SK-N-SH (cell line): ENCODE measurements at places on chromosomes 13 and 19.
A peak's percentile ranks its signal among the peaks of the same experiment; 100 is the strongest.

DNA sequence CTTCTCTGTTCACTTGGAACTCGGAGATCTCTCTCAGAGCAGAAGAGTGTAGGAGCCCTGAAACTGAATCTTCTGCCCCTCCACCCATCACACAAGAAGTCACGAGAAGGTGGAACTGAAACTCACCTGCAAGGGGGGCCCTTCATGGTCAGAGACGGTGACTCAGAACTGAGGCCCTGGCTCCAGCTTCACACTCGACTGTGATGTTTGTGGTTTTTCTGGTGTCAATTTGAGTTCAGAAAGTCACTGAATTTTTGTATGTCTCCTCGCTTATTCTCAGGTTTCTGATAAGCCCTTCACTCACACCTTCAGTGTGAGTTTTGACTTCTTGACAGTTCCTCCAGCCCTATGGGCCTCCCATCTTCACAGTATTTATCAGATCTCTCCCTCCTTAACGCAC, 23.1 kb downstream of the SIGLEC5 start:
- no peak for DNase-seq

DNA sequence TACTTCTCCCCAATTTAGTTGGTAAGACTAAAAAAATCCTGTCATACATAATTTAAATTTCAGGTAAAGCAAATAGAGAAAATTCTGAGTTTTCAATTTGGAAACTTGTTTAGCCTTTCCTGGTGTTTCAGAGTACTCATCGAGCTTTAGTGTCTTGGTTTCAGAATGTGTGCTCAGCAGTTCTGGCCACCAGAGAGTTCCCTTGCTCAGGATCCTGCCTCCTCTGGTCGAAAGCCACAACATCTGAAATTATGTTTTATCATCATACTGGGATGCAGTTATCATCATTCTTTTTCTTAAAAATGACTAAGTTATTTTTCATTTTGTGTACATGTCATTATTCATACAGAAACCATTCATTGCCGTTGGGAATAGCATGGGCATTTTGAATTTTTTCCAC, 263.2 kb upstream of the SPRY2 start:
- no peak for DNase-seq

- no peak for DNase-seq
Observed at GRCh38 chr13:93309886-93310523, 83.4 kb downstream of the GPC6 start.

- no peak for DNase-seq
Observed at GRCh38 chr19:48695743-48696352, at the start of gene FUT2. Gene FUT2, plus strand, starts transcription at chr19:48695971. Its CDS starts 6,986 bp downstream, at chr19:48702957.

DNA sequence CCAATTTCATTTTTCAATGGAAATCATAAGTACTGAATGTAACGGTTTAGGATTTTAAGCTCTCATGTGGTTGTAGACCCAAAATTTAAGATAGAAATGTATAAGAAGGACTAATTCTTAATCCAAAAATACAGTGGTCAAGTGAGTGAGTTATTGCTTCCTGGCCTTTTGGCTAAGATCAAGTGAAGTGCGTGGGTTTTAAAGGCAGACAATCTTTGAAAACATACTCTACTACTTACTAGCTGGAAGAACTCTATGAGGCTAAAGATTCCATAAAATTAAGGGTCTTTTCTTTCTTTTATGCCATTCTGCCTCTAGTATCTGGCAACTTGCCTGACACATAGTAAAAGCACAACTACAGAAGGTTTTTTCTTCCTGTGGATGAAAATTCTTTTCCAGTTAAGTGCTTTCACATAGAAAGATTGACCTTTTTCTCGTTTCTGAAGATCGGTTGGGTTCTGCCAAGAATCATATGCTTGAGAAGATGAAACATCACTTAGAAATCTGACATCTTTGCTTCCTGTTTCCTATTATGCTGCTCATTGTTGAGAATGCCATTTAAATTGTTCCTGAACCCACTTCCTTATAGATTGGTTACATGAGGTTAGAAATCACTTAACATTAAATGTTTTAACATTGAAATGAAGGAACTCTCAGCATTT, 26.4 kb upstream of the SCEL start:
- no peak for DNase-seq

DNA sequence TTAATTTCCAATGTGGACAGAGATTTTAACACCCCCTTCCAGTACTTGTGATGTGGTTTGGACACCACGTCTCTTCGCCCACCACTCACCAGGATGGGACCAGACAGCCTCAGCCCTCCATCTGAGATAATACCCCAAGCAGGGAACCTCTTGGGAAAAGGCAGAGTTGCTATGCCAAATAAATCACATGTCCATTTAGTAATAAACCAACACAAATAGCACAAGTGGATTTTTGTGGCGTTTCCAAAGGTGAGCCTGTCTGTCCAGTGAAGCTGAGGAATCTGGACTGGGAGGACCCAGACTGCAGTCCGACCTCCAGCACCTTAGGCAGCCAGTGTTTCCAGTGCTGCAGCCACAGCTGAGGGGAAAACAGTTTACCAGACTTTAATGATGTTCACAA, 34.1 kb upstream of the GAS6 start:
- DNase-seq, result no peak

GRCh38 chr19:58571575-58571947, 1.6 kb downstream of the MZF1 start:
- DNase-seq, result no peak

DNA sequence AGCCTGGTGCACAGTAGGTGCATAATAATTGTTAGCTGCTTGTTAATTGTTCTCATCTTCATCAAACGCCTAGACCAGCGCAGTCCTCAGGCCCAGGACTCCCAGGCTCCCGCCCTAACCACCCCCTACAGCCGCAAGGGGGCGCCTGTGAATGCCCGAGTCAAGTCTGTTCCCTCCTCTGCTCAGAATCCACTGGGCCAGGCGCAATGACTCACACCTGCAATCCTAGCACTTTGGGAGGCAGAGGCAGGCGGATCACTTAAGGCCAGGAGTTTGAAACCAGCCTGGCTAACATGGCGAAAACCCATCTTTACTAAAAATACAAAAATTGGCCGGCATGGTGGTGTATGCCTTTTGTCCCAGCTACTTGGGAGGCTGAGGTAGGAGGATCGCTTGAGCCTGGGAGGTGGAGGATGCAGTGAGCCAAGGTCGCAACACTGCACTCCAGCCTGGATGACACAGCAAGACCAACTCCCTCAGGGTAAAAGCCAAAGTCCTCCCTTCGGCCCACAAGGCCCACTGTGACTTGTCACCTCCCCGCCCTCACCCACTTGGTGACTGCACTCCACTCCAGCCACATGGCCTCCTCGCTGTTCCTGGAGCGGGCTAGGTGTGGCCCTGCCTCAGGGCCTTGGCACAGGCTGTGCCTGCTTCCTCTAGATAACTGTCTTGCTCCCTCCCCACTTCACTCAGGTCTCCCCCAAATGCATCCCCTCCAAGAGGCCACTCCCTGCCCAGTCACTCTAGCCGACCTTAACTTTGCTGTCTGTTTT, 9.1 kb downstream of the ZNF653 start:
- peak; percentile 88 for DNase-seq

- DNase-seq, result no peak
Observed at GRCh38 chr13:102771298-102772041, 2.1 kb downstream of the TEX30 start.

- DNase-seq, result no peak
Observed at GRCh38 chr19:33304760-33305647, 2.7 kb upstream of the CEBPA start.

- DNase-seq, result no peak
Observed at GRCh38 chr13:73924607-73925006, 209.6 kb downstream of the KLF12 start.

DNA sequence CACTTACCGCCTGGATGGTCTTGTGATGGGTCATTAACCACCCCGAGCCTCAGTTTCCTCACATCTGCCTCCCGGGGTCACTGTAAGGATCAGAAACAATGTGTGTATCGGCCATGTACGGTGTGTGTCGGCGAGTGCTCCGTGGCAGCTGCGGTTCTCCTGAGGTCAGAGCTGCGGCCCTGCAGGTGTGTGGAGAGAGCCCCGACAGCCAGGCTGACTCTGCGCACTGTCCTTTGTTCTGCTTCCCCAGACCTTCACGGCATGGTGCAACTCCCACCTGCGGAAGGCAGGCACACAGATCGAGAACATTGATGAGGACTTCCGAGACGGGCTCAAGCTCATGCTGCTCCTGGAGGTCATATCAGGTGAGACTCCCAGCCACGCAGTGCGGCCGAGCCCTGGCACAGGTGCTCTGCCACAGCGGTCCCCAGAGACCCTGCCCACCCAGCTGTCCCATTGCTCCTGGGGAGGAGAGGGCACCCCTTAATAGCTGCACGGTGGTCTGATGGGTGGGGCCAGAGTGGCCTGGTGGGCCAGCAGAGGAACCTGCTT, 43.8 kb downstream of the CAPN12 start:
- DNase-seq, result no peak

DNA sequence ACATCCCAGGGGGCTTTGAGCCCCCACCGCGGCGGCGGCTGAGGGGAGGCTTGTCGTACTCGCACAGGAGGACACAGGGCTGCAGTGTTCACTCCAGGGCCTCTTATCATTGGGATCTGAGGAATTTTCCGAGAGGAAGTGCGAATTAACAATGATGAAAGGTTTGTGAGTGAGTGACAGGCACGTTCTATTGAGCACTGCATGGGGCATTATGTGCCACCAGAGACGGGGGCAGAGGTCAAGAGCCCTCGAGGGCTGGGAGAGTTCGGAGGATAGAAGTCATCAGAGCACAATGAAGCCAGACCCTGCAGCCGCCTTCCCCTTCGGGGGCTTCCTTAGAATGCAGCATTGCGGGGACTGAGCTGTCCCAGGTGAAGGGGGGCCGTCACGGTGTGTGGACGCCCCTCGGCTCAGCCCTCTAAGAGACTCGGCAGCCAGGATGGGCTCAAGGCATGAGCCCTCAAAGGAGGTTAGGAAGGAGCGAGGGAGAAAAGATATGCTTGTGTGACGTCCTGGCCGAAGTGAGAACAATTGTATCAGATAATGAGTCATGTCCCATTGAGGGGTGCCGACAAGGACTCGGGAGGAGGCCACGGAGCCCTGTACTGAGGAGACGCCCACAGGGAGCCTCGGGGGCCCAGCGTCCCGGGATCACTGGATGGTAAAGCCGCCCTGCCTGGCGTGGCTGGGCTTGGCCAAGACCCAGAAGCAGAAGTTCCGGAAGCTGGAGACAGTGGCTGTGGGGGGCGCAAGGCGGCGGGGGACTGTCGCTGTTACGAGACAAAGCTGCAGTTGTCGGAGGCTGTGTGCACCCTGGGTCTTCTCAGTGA, 53.9 kb downstream of the MCF2L start:
- no peak for DNase-seq

GRCh38 chr19:12092065-12092867, 27.7 kb downstream of the ZNF844 start:
- no peak for DNase-seq

DNA sequence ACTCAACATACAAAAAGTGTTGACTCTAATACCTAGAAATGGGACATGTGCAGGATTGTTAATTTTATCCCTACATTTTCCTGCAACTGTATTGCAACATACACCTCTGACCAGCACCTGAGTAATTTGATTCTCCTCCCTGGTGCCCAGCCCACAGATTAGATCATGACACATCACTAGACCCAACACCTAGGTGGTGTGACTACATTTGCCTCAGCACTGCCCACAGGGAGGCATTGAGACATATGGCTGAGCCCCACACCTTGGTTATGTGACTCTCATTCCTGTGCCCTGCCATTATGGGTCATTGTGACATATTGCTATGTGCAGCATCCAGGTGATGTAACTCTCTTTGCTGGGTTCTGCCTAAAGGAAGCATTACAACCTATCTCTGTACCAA, 13.2 kb upstream of the ZNF254 start:
- no peak for DNase-seq

DNA sequence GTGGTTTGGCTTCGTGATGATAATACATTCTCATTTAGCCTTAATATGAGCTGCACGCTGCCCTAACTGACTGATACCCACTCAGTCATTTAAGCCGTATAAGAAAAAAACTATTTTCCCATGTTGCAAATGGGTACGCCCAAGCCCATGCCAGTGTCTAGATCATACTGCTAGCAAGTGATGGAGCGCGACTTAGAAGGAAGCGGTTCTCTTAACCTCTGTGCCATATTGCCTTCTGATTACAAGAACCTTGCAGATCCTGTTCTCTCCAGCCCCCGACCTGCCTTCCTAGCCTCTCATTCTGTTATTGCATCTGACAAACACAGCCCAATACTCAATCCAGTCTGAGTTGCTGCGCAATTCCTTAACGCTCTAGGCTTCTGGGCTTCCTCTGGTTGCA, 603 bp downstream of the GPALPP1 start:
- peak; percentile 22 for DNase-seq

DNA sequence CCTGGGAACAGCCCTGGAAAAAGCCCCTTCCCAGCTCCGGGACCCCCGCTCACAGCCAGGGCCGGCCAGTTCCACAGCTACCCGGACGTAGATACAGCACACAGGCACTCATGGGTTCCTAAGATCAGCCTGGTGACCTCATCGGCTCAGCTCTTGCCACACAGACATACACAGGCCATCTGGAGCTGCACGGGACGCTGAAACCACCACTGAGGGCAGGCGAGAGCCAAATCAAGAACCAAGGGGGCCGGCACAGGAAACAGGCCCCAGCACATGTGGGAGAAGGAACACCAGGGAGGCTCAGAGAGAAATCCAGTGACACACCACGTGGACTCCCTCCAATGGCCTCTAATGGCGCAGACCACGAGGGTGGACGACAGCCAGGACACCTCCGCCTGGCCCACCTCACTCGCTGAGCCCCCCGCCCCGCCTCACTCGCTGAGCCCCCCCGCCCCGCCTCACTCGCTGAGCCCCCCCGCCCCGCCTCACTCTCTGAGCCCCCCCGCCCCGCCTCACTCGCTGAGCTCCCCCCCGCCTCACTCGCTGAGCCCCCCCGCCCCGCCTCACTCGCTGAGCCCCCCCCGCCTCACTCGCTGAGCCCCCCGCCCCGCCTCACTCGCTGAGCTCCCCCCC, 69.7 kb upstream of the C13orf46 start:
- DNase-seq, result peak; percentile 83

DNA sequence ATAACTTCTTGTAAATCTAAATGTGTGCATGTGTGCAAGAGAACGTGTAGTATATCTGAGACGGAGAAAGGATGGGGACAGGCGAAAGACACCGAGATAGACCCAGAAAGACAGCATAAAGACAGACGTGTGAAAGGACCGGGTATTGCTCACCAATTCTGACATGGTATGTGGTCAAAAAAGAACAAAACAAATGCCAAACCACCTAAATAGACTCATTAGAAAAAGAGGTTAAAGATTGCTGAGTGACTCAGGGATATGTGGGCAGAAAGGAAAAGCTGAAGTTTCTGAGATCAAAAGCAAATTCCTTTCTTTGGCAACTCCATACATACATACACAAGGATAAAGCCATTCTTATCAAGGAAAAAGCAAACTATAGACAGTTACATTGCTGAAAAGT, 179.7 kb upstream of the TSC22D1 start:
- no peak for DNase-seq

- peak; percentile 76 for DNase-seq
Observed at GRCh38 chr19:53892981-53893325, 11.0 kb downstream of the PRKCG start.
